ENCODE measurements at places on chromosomes 4 and X.

DNA sequence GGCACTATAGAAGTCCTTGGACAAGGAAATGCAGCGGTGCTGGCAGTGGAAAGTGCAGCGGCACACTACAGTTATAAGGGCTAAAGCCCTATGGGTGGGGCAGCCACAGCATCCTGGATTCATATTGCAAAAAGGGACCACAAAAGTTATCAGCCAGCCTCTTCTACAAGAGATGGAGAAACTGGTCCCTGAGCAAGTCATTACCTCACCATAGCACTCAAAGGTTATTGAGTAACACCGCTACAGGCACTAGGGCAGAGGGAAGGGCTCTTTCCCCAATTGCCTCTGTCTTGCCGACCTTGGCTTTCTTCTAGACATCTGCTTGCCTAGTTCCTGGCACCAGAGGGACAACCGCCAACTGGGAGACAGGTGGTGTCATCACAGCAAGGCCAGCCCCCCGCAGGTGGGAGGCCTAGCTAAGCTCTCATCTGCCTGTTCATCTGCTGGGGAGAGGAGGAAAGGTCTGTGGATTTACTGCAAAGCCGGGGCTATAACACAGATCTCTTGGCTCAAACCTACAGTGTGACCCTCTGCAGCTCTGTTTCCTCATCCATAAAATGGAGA, 600.0 kb downstream of the BCOR start:
- DNase-seq, result no peak

- no peak for DNase-seq
Observed at GRCh38 chrX:126395909-126396308, 156.7 kb downstream of the DCAF12L1 start.

- DNase-seq, result no peak
Observed at GRCh38 chr4:1997712-1998111, 11.1 kb downstream of the NELFA start.

DNA sequence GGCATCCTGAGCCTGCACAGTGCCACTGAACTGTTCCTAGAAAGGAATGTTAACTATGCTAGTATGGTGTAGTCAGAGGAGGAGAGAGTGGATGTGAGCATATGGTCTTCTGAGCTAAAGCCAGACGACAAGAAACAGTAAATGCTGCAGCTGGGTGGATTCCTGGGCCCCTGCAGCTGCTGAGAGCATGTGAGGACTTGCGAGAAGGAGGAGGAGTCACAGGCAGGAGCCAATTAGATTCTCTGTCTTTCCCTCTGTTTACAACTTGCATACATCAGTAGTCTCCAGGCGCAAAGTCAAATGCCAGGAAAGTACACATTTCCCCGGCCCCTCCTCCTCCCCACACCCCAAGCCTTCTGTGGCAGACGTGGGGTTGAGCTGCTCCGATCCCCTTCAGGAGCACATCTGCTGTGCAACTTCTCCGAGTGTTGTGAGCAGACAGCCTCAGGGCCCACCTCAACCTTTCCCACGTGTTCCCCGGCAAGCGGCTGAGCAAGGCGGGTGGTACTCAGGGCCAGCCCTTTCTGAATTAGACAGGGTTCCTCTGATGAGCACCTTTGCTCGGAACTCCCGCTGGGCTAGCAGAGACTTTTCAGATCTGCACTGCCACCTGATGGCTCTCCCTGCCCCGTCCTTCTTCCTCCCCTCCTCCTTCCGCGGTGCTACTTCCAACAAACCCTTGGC, 108.7 kb upstream of the ATP6AP2 start:
- peak; percentile 17 for DNase-seq

DNA sequence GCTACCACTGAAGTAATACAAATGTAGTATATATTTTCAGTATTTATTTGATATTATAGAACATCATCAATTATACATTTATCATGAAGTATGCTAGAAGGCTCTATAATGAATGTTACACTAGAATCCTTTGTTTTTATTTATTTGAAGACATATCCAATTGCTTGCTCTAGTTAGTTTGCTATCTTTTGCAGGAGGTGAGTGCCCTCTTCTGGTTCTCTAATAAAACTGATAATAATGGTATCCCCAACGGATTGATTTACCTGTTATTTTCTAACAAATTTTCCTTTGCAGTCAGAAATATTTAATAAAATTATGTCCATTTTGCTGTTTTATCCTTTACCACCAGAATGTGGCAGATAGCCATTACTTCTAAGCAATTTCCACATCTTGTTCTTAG, 274.3 kb upstream of the TACR3 start:
- DNase-seq, result no peak

- DNase-seq, result peak; percentile 78
Observed at GRCh38 chr4:48329976-48330375, 11.4 kb upstream of the SLAIN2 start.

DNA sequence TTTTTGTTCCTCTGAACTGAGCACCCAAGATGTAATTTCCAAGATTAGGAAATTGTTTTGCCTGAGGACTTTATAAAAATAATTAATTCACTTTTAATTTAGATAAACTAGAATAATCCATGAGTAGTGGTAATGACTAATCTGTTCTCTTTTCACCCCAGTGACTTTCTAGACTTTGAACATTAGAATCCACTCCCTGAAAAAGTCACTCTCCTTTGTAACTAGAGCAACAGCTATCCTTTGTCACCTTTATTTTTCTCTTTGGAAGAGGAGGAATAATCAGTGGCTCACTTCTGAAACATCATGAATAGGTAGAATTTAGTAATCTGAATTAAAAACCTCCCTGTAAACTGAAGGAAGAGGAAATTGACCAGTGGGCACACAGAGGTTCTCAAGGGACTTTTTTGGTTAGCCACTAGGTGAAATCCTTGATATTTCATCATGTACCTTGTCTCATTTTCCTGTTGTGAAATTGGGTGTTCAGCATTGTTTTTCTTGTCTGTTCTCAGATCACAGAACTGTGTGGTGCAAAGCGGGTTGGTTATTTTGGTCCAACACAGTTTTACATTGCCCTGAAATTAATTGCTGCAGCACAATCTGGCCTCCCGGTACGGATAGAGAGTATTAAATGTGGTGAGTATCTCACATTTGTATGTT, 59.4 kb downstream of the REPS2 start:
- DNase-seq, result peak; percentile 1

- no peak for DNase-seq
Observed at GRCh38 chr4:101701551-101701950, 89.0 kb upstream of the BANK1 start.

GRCh38 chr4:138449938-138450337, 207.8 kb upstream of the SLC7A11 start:
- no peak for DNase-seq

- peak; percentile 1 for DNase-seq
Observed at GRCh38 chr4:8790749-8791148, 80.9 kb downstream of the HMX1 start.

- DNase-seq, result peak; percentile 30
Observed at GRCh38 chr4:24473309-24473721, 111.0 kb downstream of the DHX15 start.

DNA sequence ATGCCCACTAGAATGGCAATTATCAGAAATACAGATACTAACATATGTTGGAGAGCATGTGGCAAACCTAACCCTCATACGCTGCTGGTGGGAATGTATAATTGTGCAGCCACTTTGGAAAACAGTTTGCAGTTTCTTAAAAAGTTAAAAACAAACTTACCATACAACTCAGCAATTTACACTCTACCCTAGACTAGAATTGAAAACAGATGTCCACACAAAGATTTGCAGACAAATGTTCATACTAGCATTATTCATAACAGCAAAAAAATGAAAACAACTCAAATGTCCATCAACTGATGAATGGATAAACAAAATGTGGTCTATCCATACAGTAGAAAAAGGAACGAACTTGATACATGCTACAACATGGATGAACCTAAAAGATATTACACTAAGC, 64.4 kb downstream of the SLC9A7 start:
- peak; percentile 48 for DNase-seq

DNA sequence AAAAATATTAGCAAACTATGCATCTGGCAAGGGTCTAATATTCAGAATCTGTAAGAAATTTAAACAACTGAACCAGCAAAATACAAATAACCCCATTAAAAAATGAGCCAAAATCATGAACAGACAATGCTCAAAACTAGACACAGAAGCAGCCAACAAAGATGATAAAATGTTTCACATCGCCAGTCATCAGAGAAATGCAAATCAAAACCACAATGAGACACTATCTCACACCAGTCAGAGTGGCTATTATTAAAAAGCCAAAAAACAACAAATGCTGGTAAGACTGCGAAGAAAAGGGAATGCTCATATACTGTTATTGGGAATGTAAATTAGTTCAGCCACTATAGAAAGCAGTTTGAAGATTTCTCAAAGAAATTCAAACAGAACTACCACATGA, 201.3 kb upstream of the CPEB2 start:
- DNase-seq, result no peak

DNA sequence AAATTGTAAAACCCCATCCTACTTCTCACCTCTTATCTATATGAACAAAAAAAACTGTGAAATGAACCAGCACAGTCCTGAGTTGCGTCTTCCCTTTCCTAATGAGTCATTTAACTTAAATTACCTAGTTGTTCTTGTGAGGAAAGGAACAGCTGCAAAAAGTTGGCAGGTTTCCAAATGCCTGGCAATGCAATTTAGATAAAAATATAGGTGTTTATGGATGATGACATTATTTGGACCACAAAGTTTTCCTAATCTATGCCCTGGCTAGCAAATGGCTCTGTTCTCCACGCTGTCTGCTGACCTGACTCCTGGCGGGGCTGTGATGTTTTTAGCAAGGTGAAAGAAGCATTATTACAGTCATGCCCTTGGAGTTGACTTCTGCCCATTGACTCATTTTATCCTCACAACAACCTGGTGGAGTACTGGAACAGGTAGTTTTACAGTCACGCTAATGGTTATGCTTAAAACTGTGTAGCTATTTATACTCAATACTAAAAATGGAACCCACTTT, 29.8 kb upstream of the RELL1 start:
- no peak for DNase-seq

GRCh38 chr4:14303856-14304255, 676.3 kb upstream of the BOD1L1 start:
- no peak for DNase-seq

DNA sequence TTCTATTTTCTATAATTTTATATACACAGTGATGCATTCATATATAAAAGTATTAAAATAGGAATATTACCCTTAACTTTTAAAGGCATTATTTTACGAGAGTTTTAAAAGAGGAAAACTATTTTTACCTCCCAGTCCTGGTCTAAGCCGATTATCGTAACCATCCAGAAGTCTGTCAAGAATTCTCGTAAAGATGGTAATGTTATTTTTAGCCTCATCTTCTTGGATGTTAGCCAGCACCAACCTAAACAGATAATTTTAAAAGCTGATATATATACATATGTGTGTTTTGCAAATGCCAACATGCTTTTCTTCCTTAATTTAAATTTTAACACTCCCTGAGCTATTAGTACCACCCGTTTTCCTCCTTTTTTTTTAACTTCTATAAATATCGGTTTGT, 4.0 kb downstream of the GABRA2 start:
- no peak for DNase-seq

DNA sequence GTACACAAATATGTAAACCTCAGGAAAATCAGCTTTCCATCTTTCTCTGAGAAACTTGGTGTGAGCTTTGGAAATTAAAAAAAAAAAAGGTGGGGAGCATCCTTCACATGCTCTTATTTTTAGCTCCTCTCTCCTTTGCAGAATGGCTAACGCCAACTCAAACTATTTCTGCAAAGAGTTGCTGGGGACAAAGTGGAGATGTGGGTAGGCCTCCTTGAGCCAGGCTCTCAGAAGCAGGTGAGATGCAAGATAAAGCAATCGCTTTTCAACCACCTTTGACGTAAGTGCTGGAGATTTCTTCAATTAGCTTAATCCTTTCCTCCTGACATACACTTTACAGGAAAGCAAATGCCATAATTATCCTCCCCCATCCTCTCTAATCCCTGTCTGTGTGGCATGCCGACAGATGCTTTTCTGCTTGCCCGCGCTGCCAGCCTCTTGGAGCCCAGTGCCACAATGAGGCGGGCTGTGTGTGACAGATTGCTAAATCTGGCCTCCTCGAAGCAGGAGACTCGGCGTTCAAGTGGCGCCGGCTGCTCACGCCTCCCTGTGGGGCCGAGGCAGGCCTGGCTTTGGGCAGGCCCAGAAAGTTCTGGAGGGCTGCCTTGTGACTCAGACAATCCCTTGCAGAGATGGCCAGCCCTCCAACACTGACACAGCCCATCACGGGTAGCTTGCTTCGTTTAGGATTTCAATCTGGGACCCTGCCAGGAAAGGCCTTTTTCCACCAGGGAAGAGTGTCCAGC, 64.9 kb upstream of the SOD3 start:
- peak; percentile 96 for DNase-seq

DNA sequence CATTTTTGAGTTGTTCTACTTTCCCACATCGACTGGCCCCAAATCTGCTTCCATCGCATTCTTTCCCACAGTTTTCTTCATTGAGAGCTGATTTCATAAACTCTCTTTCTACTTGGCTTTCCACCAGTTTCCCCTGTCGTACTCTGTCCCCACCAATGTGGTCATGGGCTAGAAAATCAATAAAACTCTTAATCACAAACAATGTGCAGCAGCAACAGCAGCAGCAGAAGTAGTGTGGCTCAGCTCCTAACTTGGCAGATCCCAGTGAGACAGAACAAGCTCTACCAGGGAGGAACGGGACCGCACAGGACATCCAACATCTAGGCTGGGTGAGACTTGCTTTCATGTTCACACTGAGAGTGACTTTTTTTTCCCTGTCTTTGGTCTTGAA, 3.1 kb upstream of the SETD7 start:
- DNase-seq, result no peak

DNA sequence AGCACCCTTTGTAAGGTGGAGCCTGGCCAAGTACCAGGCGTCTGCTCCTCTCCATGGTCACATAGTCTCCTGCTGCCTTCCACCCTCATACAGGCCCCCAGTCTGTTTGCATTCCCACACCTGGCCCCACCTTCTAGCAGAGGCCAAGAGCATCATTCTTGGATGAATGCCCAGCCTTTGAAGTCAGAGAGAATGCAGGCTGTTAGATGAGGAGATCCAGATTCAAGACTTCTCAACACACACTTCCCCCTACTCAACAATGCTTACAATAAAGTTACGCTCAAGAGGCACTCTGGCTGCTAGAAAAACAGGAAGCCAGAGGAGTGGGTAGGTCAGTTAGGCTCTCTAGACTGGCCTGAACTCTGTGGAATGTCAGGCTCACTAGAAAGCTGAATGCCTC, 43.3 kb downstream of the SHROOM4 start:
- no peak for DNase-seq

- DNase-seq, result no peak
Observed at GRCh38 chr4:86549163-86549788, 44.8 kb upstream of the PTPN13 start.

GRCh38 chr4:40314951-40315350, 20.2 kb upstream of the CHRNA9 start:
- DNase-seq, result peak; percentile 37

- no peak for DNase-seq
Observed at GRCh38 chr4:60482921-60483351, 717.2 kb upstream of the ADGRL3 start.

- peak; percentile 19 for DNase-seq
Observed at GRCh38 chrX:50579955-50580354, 109.3 kb upstream of the DGKK start.

DNA sequence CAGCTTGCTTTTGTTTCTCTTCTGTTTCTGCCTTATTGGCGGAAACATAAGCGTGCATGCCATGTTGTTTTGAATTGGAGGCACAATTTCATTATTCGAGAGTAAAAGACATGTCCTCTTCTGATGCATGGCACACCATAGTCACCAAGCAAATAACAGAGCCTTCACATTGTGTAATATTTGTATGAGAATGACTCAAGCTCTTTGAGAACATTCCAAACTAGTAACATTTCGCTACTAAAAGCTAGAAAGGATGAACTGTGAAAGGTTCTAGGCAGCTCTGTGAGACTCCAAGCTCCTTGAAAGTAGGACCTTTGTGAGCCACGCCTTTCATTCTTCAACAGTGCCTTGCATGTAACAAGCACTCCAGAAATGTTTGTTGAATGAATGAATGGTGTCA, 9.2 kb upstream of the ANXA3 start:
- peak; percentile 67 for DNase-seq
